ENCODE measurements at places on chromosomes 12 and 14.

- DNase-seq: no peak
Measured at GRCh38 chr12:72139411-72139810, 132.8 kb upstream of the TRHDE start.

DNA sequence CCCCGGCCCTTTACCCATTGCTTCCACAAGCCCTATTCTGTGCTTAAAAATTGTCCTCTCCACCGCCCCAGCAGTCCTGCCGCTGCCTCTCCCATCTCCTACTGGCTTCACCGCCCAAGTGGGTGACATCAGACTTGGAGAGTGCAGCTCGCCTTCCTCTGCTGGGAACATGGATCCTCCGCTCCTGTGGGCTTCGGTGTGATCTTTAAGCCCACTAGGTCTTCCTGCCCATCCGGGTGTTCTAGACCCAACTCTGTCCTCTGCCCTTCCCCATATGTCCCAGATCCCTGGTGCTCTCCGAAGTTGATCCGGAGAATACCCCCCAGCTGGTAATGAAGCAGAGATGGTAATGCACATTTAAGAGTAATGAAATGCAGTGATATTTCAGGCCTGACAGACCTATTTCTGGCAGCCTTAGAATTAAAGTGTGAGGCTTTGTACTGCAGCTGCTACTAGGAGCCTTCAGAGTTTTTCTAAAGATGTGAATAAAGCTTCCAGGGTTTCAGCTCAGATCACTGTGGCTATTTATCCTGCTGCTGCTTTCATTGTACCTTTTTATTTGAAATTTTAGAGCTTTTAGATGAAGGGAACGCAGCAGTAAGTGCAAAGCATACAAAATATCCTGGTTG, 22.9 kb upstream of the CTDSP2 start:
- no peak for DNase-seq

- no peak for DNase-seq
Measured at GRCh38 chr14:75609606-75610475, 31.4 kb downstream of the FLVCR2 start.

DNA sequence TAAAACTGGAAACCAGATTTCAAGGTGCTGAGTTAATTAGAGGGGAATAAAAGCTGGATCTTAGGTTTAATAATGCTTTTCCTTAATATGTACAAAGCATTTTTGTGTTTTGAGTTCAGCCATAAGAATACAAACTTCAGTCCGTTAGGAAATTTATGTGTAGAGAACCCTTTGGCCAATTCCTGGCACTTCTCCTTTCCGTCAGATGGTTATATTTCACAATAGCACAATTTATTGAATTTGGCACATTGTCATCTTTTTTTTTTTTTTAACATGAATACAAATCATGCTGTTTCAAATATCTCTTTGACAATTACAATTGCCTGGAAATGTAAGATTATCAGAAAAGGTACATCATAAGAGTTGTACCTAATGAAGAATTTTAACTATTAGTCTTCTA, 56.2 kb upstream of the DDHD1 start:
- DNase-seq: no peak

GRCh38 chr14:55381561-55381960, 30.1 kb downstream of the ATG14 start:
- DNase-seq: no peak

DNA sequence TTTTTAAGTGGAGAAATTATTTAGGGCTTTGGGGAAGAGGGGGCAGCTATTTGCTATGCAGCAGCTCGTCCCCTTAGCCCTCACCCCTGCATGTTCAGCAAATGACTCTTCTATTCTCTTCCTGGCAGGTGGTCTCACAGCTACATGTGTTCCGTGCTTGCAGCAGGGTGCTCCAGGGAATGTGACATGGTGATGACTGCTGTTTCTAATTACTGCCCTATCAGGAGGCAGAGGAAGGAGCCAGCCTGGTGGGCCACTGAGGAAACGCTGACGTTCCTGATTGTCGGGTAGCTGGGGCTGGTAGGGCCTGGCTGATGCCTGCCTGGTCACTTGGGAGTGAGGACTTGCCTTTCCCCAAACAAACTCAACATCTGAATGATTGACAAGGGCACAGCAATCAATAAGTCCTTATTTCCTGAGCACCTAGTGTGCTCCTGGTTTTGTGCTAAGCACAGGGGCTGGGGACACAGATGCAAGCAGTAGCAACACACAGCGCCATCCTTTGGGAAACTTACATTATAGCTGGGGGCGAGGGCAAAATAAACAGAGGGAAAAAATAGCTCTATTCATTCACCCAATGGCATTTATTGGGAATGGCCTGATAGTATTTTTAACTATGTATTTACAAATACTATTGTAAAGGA, 377.8 kb downstream of the FUT8 start:
- DNase-seq: no peak

DNA sequence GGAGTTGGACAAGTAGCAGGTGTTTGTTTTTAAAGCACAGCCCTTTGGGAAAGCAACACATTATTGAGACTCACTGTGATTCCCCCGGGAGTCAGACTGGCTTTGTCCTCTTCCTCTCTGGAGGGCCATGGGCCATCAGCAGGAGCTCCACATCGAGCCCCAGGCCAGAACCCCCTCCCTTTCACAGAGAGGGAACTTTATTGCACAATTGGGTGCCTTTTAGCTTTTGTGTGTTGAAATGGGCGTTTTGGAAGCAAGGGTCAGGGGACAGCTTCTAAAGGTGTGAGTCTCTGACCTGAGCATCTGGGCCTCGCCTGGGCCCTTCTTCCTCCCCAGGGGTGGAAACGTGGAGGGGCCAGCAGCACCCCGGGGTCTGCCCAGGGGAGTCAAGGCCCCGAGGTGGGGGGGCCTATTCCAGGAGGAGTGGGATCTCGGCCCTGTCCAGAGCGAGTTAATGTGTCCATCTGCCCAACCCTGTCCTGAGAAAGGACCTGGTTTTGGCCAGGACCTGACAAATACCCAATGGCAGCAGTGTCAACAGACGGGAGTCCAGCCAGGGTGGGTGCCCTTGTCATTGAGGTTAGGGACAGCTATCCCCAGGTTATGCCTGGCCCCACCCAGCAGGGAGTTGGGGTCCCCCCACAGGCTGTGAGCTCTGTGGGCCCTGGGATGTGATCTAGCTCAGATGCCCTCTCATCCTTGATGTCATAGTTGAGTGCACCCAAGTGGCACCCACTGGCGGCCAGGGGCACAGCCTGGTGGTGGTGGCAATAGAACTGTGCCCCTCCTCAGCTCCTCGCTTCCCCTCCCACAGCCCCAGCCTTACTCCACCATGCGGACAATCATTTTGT, 37.1 kb downstream of the SLC8B1 start:
- DNase-seq: no peak

GRCh38 chr14:92561906-92562479, 48.4 kb downstream of the RIN3 start:
- DNase-seq: no peak

DNA sequence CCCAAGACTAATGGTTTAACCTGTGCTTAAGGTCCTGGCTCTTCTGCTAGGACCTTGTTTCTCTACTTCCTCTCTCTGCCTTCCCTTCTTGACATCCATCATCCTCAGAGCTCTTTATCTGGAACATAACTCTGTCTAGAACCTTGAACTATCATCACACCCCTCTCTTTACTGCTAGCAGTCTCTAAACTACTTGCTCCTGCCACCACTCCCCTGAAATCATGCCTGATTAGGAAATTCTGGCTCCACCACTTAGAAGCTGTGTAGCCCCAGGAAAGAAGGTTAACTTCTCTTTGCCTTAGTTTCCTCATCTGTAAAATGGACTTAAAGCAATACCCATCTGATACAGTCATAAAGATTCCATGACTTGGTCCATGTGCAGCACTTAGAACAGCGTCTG, 9.1 kb downstream of the SLC38A1 start:
- DNase-seq: no peak

GRCh38 chr12:76587428-76588178, 28.0 kb upstream of the OSBPL8 start:
- DNase-seq: no peak

GRCh38 chr12:27868139-27868538, 88.1 kb upstream of the MANSC4 start:
- DNase-seq: no peak

- no peak for DNase-seq
Measured at GRCh38 chr12:104890476-104891096, 67.5 kb downstream of the SLC41A2 start.

GRCh38 chr12:108295641-108296040, 43.5 kb downstream of the CMKLR1 start:
- no peak for DNase-seq

DNA sequence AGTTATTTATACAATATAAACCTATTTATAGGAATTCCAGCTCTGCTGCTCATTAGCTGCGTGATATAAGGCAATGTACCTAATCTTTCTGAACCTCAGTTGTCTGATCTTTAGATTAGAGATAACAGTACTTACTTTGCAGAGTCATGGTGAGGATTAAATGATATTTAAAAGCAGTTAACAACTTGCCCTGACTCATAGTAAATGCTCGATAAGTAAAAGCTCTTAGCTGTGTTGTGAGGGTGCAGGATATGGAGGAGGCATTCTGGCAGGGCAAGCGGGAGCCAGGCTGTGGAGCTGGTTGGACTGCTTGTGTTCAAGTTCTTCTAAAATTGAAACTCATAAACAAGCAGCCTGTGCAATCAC, 140.0 kb upstream of the PRICKLE1 start:
- no peak for DNase-seq

DNA sequence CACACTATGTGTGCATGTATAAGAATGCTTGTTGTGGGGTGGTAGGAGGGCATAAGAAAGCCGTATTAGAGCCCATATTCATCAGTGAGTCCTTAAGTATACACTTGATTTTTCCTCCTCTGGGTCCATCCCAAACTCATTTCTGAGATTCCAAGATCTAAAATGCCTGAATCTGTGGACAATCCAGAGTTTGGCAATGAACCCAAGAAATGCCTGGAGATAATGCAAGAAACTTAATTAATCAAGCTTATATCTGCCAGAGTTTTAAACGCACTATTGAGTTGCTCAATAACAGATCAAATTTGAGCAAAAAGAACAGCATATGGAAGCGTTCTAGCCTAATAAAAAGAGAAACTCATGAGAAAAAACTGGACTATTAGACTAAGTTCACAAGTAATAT, 143.4 kb upstream of the NAV3 start:
- DNase-seq: no peak

DNA sequence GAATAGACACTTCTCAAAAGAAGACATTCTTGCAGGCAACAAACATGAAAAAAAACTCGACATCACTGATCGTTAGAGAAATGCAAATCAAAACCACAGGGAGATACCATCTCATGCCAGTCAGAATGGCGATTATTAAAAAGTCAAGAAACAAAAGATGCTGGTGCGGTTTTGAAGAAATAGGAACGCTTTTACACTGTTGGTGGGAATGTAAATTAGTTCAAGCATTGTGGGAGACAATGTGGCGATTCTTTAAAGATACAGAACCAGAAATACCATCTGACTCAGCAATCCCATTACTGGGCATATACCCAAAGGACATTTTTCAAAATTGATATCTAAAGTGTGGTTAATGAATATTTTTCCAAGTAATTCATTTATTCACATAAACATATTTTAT, 39.6 kb upstream of the LIN7A start:
- no peak for DNase-seq

GRCh38 chr12:97642911-97643310, 180.3 kb downstream of the RMST start:
- no peak for DNase-seq

Data from stimulated activated CD8-positive, alpha-beta memory T cell treated with anti-CD3 and anti-CD28 coated beads, Interleukin-7, amount 100 ng/mL, for 1 hour (primary cell).